Stimulated activated CD8-positive, alpha-beta memory T cell treated with anti-CD3 and anti-CD28 coated beads, Interleukin-4, amount 100 ng/mL, for 4 hours (primary cell): ENCODE measurements at places on chromosomes 13 and 19.

GRCh38 chr13:44191504-44192171 lies 182.0 kb upstream of the SERP2 start:
- DNase-seq = no peak

- no peak for DNase-seq
Observed at GRCh38 chr13:24911133-24911908, 147.4 kb downstream of the RNF17 start.

- no peak for DNase-seq
Observed at GRCh38 chr13:102045731-102046130, 356.1 kb downstream of the FGF14 start.

- DNase-seq = no peak
Observed at GRCh38 chr13:104086759-104087158, 1020.5 kb upstream of the SLC10A2 start.
